ENCODE measurements at places on chromosomes 6 and 20.

GRCh38 chr6:10886691-10887502 lies at the start of gene SYCP2L:
Gene SYCP2L, plus strand, starts transcription at chr6:10887052. Its CDS starts 75 bp downstream, at chr6:10887127.
- peak; percentile 77 for DNase-seq

DNA sequence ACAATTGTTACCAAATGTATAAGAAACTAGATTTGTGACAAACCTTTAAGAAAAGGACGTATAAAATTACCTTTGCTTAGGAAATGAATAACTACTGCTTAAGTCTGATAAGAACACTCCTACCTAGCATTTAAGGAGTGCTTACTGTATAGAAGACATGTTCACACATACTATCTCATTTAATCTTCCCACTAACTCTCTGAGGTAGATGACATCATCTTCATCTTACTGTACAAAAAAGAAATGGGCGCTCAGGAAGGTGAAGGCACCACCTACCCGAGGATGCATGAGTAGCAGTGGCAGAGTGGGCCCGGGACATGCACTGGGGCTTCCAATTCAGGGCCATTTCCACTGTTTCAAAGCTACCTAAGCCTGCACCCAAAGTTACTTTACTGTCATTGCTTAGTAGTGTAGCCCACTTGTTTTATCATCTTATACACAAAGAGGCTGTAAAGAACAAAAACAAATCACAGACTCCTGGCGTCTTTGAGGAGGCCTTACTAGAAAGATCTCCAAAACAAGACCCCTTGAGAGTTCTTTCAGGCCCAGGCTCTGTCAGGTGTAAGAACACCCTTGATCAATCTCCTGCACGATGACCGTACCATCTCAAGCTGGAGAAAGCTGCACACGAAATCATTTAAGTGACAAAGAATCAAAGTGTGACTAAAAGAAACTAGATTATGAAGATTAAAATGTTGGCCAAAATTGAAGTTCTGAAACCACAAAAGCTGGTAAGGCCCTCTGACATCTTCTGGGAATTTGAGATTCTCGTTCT lies 128.0 kb downstream of the INSM1 start:
- no peak for DNase-seq

GRCh38 chr20:24138951-24139350 lies 150.4 kb upstream of the GGTLC1 start:
- DNase-seq: no peak

DNA sequence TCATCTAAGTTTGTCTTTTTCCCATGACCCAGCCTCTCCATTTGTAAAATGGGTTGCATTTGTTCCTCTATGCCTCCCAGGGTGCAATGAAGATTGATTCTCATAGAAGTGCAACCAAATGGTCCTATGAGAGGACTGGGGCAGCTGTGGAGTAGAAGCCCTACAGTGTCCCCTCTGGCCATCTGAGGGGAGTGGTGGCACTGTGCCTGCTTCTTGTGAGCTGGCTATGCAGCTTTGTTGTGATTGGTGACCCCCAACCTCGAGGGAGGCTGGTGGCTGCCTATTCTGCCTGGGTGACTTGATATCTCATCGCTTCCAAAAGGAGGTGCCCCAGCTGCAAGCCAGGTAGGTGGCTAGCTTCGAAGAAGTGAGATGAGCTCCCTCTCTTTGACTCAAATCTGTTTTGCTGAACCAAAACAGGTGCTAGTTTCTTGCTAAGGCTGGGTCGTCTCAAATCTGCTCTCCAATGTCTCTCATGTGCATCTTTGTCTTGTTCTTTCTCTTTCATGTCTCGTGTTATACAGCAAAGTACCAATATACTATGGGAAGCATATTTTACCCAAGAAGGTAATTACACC lies 33.9 kb downstream of the TXLNB start:
- peak; percentile 36 for DNase-seq

DNA sequence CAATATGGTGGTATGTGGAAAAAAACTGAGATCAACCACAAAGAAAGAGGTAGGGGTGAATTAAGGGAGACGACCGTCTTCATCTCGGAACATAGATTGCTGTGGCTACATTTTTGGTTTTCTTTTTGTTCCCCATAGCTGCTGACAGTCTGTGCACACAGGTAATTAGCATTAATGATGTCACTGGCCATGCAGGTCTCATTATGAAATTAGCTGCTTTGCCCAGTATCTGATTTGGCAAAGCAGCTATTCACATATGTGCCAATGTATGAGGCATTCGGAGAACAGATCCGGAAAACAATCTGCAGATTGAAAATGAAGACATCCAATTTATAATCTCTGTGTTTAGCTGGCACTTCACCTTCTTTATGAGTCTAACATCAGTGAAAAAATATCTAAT lies 13.1 kb downstream of the NOX3 start:
- no peak for DNase-seq

DNA sequence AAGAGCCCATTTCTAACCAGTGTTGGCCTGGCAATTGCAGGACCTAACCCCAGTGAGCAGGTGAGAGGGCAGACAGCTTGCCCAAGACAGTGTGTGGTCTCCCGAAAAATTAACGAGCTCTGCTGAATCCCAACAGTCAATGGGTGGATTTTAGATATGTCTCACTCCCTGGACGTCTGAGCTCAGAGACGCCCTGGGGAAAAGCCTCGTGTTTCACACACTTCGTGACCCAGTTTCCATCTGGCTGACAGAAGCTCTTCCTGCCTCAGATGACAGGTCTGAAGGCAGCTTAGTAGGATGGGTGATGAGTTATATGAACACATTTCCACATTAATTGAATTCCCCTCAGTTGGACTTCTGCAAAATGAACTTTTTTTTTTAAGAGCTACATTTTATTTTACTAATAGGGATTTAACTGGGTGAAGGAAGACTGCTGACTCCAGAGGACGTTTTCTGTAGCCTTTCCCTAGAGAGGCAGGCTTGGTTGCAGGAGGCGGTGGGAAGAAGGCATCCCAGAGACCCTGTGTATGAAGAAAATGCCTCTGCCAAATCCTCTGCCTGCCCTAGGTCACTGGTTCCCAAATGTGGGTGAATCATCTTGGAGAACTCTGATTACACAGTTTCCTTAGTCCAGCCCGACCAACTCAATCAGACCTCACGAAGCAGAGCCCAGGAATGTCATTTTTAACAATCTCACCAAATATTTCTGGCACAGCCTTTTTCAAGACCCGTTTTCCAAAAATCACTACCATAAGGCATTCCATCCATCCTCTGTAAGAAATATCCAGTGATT lies 71.7 kb upstream of the LY86 start:
- no peak for DNase-seq

Data from HEK293T (cell line).